A549 treated with CORT108297 at 1 μM for 4 hours (cell line): ENCODE measurements at places on chromosomes 3 and 15. TPM values are rescaled to one million over a fixed set of nuclear protein-coding genes. Genes with fewer than 3 reads are reported as not detected.

Gene LSAMP
- total RNA-seq: 0.12 to 0.24 TPM (median 0.17 TPM) in 5 replicates

Gene FBXW12
- not detected in 5 replicates for total RNA-seq

Gene ANO10
- 18.3 to 20.6 TPM (median 19.9 TPM) in 5 replicates for total RNA-seq

Gene CCR2
- not detected in 5 replicates for total RNA-seq

Gene DNAJB11
- total RNA-seq: 49.4 to 62.8 TPM (median 53.2 TPM) in 5 replicates

Gene ALDH1A3
- total RNA-seq: 18.2 to 20.2 TPM (median 19.5 TPM) in 5 replicates

Gene C3orf33
- 6.2 to 7.7 TPM (median 6.7 TPM) in 5 replicates for total RNA-seq

Gene AADAC
- 16.4 to 19.6 TPM (median 17.9 TPM) in 5 replicates for total RNA-seq

Gene DOCK3
- total RNA-seq: 0.27 to 0.40 TPM (median 0.39 TPM) in 5 replicates

Gene CCR8
- total RNA-seq: not detected in 5 replicates

Gene GMNC
- not detected in 5 replicates for total RNA-seq

Gene TMEM212
- total RNA-seq: not detected in 5 replicates

Gene DUOXA1
- total RNA-seq: 0.08 to 0.17 TPM (median 0.12 TPM) in 5 replicates

Gene CMC1
- total RNA-seq: 42.5 to 52.4 TPM (median 44.2 TPM) in 5 replicates

Gene PPP1R14D
- 0.10 to 0.28 TPM in 2 of 5 replicates, not detected in the others for total RNA-seq

Gene PLA2G4E
- 0.02 TPM in 1 of 5 replicates, not detected in the others for total RNA-seq

Gene ARGFX
- total RNA-seq: not detected in 5 replicates

Gene MAPKAPK3
- 20.8 to 27.3 TPM (median 25.6 TPM) in 5 replicates for total RNA-seq
